ENCODE measurements at places on chromosomes 5 and 9.
A peak's percentile ranks its signal among the peaks of the same experiment; 100 is the strongest.

GRCh38 chr9:91489361-91489899 lies 65.8 kb upstream of the NFIL3 start:
- peak; percentile 38 for DNase-seq

DNA sequence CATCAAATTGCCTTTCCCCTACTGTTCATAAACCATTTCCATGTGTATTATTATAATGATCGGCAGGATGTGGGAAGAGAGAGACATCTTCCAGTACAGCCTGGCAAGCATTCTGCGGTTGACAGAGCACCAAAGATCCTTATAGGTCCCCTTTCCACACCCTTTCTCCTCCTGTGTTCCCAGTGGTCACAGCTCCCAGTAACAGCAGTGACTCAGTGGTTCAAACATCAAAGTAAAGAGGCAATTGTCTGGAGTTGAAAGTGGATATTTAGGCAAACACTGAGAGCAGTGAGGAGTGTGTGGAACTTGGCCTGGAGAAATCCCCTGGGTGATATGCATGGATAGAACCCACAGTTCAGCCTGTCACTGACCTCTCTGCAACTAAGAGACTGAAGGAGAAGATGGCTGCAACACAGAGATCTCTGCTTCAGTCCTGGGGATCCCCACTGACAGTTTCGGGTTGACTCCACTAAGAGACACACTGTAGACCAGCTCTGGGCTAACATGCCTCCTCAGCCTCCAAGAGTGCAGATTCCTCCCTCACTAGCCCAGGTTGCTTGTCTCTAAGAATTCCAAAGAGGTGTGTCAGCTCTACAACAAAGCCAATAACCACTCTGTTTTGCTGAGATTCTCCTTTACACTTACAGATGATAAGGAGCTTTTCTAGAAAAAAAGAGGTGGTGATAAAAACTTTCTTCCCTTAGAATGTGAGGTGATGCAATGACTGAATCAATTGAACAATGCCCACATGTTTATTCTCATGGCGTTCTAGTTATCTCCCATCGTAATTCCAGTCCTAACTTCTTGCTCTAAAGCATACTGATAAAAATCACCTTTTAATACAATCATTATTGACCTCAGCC lies 94.4 kb upstream of the IL6ST start:
- peak; percentile 50 for DNase-seq

DNA sequence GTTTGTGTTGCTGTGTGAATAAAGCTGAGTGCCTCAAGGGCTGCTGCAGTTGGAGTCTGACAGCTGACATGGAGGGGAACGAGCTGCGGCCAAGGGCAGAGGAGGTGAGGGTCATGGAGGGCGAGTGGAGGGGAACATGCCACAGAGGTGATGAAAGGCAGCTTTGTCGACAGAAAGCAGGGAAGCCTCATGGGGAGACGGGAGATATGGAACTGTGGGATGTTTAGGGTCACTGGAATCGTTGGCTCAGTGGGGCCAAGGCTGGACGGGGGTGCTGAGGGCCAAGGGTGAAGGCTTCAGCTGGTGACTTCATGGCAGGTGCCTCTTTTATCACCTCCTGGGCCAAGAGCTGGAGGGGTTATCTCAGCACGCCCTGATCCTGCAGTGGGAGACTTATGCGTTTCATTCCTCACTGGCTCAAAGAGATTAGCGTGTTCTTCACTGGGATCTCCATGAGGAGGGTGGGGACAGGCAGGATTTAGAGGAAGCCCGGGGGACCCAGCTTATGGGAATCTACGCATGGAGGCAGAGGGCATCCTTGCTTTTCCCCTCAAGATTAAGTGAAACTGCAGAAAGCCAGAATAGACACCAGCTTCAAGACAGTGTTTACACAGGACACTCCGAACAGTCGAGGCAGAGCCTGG lies 42.2 kb downstream of the FAM240B start:
- DNase-seq, result no peak

DNA sequence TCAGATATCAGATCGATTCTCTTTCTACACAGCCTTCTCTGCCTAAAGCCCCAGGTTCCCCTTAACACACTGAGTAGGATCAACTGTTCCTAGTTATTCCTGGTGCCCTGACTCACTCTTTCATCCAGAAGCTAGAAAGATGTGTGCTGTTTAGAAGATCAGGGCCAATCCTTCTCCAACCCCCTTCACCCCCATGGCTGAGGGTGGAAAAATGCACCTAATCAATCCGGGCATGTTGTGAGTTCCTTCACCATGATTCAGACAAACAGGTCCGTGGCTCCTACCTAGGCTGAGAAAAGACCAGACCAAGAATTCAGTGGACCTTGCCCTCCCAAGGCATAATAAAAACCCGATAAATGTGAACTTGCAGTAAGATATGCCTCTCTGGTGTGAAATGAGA lies 85.4 kb upstream of the EQTN start:
- no peak for DNase-seq

DNA sequence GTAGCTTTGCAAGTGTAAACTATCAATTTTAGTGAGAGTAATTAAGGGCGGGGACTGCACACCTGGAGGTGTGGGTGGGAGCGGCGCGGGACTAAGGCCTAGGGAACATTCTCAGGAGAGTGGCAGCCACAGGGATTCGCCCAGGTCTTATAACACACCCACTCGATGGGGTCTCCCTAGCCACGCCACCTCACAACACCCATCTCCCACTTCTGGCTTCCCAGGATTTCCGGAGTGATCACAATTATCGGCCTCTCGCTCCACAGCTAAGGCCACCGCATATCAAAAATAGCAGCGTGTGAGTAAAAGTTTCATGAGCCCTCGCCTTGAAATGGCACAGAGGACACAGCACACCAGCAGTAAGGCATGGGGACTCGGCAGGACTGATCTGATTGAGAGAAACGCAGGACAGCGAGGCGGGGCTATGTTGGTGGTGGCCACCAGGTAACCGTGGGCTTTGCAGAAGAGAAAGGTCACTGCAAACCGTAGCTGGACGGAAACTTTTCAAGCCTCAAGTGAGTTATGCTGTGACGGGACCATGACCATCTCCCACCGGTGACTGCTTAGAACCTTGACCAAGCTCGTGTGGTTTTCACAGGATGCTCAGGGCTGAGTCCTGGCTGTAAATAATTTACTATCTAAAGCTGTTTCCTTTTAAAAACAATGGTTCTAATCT lies 1.1 kb upstream of the LPAR1 start:
- DNase-seq, result no peak

DNA sequence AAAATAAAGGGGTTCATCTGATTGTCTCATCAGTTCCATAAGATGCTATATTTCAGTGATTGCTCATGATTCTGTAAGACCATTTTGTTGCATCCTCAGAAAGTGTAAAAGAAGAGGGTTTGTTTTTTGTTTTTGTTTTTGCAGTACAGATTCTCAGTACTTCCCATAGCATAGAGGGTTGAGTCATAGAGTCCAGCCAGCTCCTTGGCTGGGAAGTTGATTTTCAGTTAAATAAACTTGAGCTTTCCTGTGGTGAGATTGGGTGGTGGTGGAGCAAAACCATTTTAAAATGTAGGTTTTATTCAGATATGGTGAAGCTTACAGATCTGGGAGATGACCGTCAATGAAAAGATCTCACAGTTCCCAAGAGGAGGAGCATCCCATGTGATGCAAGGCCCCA lies 48.2 kb downstream of the DAPK1 start:
- DNase-seq, result no peak

GRCh38 chr9:84216151-84216550 lies 124.4 kb downstream of the SLC28A3 start:
- DNase-seq, result no peak

DNA sequence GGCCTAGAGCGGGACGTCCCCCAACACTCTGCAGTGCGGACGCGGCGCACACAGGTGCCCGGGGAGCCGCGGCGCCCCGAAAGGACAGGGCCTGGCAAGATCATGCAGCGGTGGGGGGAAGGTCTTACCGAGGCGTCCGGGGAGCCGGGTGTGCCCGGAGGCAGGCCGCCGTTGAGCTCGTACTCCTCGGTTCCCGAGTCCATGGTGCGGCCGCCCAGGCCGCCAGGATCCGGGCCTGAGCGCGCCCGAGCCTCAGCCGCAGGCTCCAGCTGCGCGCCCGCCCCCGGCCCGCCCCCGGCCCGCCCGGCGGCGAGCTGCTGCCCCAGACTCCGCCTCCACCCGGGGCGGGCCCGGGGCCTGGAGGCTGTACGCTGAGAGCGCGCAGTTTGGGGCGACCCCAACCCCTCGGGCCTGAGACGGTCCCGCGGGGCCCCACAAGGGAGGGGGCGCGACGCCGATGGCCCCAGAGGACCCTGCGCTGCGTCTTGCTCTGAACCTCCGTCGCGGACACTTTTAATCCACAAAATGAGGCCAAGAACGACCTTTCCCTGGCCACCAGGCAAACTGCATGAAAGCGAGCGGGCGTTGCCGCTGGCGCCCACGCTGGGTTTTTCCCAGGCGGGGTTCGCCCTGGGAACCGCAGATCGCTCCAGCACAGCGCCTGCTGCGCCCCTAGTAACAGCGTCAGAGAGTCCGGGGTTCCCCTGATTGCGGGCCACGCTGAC lies at the start of gene NINJ1:
NINJ1 (minus strand) TSS at position 237 of the 725 bp plus-strand sequence; CDS start at position 203, 34 bp downstream.
- DNase-seq, result peak; percentile 93

GRCh38 chr9:98660541-98660940 lies 48.2 kb downstream of the GABBR2 start:
- DNase-seq, result no peak

DNA sequence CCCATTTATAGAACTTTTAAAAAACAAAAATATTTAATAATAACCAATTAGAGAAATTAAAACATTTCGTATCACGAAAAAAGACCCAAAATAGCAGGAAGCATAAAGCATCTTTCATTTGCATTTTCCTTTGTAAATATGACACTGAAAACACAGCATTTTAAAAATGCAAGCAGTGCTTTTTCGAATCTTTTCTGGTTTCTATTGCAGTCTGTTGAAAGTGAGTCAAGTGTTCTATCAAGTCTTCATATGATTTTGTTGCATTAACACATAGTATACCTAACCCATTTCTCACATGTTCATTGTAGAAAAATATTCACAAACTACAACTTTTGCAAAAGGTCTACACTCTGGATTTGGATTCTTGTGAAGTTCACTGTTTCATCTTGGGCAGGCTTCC lies 198.8 kb downstream of the SEMA5A start:
- no peak for DNase-seq

GRCh38 chr5:159049844-159050315 lies 49.8 kb downstream of the EBF1 start:
- no peak for DNase-seq

DNA sequence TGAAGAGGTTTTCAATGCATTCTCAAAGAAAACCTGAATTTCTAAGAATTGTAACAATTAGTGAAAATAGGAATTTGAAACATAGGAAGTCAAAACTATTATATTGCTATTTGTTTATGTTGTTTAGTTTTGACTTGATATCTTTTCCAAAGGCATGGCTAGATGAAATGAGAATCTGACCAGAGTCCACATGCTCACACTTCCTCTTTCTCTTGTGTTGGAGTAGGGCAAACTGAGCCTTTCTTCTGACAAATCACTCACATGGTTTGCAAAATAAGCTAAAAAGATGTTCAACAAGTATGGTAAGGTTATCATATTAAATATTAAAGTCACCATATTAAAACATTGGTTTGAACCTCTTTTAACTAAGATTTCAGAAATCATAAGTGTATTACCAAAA lies 512.6 kb downstream of the ISL1 start:
- DNase-seq, result no peak

DNA sequence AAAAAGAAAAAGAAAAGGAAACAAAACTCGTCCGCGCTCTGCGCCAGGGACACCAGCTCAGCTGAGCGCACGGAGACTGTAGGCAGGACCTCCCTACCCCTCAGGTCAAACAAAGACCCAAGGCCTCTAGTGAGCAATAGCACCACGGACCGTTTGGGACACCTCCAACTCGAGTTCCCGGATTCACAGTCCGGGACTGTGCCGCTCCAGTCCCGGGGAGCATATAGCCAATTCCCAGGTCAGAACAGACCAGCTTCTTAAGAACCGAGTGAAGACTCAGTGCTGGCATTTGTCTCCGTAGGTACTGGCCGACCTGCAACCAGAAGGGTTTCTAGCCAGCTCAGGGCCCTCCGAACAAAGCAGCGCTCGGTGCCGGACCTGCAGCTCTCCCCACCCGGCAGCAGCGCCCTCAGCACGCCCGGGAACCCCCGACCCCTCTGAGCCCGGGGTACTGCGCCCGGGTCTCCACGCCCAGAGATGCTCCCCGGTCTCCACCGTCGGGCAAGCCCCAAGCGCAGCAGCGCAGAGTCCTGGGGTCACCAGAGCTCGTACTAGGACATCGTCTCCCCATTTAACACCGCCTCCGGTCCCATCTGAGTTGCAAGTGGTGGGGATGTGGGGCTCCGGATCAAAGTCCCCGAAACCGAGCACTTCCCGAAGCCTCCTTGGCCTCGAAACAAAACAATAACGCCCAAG lies 591 bp downstream of the ABCA1 start:
- peak; percentile 63 for DNase-seq

DNA sequence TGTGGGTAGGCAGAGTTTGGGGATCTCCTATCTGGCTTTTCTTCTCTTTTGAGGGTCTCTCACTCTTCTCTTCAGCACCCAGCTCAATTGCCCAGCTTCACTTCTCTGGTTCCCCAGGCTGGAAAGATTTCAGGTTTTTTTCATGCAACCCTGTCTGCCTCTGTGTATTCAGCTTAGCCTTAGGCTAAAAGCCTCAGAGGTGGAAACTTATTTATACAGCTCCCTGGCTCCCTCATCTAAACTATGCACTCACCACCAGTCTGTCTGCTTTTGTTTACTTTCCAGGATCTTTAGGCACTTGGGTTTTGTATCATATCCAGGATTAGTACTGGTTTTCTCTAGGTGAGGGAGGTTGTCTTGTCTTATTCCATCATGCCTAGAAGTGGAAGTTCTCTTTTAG lies 540.2 kb upstream of the TRPC7 start:
- no peak for DNase-seq

GRCh38 chr5:131769336-131769735 lies 27.5 kb downstream of the FNIP1 start:
- no peak for DNase-seq

GRCh38 chr9:114894609-114895433 lies 35.6 kb downstream of the TNFSF8 start:
- DNase-seq, result peak; percentile 59

DNA sequence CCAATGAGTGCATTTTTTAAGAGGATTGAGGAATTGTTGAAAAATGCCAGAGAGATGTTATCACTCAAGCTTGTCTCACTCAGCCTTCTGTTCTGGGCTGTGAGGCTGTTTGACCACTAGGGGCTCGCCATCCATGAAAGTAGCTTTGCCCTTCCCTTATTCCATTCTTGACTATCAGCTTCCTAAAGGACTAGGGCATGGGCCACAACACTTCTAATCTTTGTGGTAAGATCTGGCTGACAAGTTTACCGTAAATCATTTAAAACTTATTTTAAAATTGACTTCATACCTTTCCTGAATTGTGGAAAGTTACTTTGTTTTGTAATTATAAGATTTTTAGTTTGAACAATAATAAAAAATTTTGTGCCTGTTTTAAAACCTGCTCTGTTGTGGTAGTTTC lies 49.5 kb downstream of the TJP2 start:
- DNase-seq, result no peak

GRCh38 chr9:83330207-83331196 lies 207.7 kb downstream of the FRMD3 start:
- no peak for DNase-seq

GRCh38 chr5:137367951-137368350 lies 131.2 kb downstream of the SPOCK1 start:
- no peak for DNase-seq

GRCh38 chr9:90562229-90562628 lies 80.4 kb downstream of the DIRAS2 start:
- DNase-seq, result no peak

GRCh38 chr5:61362796-61363368 lies 30.8 kb downstream of the ZSWIM6 start:
- DNase-seq, result no peak

GRCh38 chr5:126414874-126415502 lies 8.2 kb upstream of the GRAMD2B start:
- no peak for DNase-seq

- peak; percentile 18 for DNase-seq
Measured at GRCh38 chr5:147188200-147189108, 46.4 kb upstream of the STK32A start.

- DNase-seq, result no peak
Measured at GRCh38 chr5:132887283-132887682, 13.8 kb downstream of the LEAP2 start.

Measured in activated T-cell treated with anti-CD3 and anti-CD28 coated beads, Interleukin-2, amount 50 U/mL, for 48 hours (primary cell).